ENCODE measurements at places on chromosomes 2 and 18.

GRCh38 chr2:31258351-31258750 is 24.4 kb downstream of the EHD3 start:
- no peaks in the 10 kb centered on the region for H3K27me3 ChIP-seq
- H3K4me1 ChIP-seq, result peaks cover 3% of the 10 kb centered on the region
- peaks cover 21% of the 10 kb centered on the region for H3K36me3 ChIP-seq
- no peak overlapping the region for H3K4me3 ChIP-seq

DNA sequence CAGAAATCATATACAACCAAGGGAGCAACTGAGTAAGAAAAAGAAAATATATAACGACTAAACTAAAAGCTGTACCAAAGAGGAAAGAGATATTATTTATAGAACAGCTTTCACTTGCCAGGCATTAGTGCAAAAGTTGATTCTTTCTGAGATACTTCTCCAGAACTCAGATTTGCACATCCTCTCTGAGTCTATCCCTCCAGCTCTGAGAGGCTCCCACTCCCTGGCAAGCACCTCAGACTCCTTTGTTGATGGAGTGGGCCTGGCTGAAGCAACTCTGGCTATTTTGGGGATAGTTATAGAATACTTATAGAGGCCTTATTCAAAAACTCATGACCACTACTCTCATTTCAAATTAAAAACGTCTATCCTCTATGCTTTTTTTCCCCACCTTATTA is 501.6 kb upstream of the TNP1 start:
- H3K27ac ChIP-seq, result peak overlapping the region; percentile 21
- peaks cover 2% of the 10 kb centered on the region for H3K36me3 ChIP-seq
- H3K4me3 ChIP-seq, result no peak overlapping the region
- no peaks in the 10 kb centered on the region for H3K27me3 ChIP-seq

- DNase-seq, result no peak
- H3K4me3 ChIP-seq, result no peak overlapping the region
- H3K36me3 ChIP-seq, result no peaks in the 10 kb centered on the region
- H3K4me1 ChIP-seq, result peaks cover 22% of the 10 kb centered on the region
- no peak overlapping the region for H3K27ac ChIP-seq
- no peaks in the 10 kb centered on the region for H3K27me3 ChIP-seq
These were observed 213.0 kb downstream of the SP3 start for GRCh38 chr2:173752152-173752551.

DNA sequence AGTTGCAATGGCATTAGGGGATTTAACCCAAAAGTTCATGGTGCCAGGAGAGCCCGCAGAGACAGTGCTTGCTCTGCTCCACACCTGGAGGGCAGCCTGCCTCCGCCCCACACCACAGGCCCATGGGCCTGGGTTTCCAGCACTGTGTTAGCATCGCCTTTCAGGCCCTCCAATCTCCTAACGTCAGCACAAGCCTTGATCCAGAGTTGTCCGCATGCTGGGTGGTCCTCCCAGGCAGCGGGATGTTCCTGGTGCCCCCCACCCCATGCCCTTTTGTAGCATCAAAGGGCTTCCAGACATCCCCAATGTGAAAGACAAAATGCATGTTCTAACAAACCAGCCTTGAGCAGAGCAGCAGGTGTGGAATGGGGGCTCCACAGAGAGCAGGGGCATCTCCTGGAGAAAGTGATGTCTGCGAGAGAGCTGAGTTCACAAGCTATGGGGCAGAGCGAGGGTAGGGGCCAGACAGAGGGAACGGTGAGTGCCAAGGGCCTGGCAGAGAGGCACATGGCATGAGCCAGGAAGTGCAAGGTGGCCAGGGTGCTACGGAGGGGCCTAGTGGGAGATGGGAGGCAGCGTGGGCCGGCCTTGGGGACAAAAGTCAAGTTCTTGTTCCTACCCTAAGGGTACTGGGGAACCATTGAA is 119.2 kb downstream of the CYP26B1 start:
- H3K27ac ChIP-seq, result no peak overlapping the region
- no peak overlapping the region for H3K4me3 ChIP-seq
- peaks cover 6% of the 10 kb centered on the region for H3K4me1 ChIP-seq
- H3K36me3 ChIP-seq, result no peaks in the 10 kb centered on the region

GRCh38 chr2:72576861-72577260 is 249.0 kb downstream of the EXOC6B start:
- H3K4me3 ChIP-seq, result no peak overlapping the region
- H3K27me3 ChIP-seq, result no peaks in the 10 kb centered on the region
- peak overlapping the region; percentile 98 for H3K27ac ChIP-seq
- H3K36me3 ChIP-seq, result peaks cover 3% of the 10 kb centered on the region
- H3K4me1 ChIP-seq, result peaks cover 73% of the 10 kb centered on the region
- no peak for DNase-seq

GRCh38 chr2:68646303-68646702 is 2.9 kb downstream of the PROKR1 start:
- H3K4me3 ChIP-seq, result no peak overlapping the region
- DNase-seq, result no peak
- peaks cover 2% of the 10 kb centered on the region for H3K36me3 ChIP-seq

DNA sequence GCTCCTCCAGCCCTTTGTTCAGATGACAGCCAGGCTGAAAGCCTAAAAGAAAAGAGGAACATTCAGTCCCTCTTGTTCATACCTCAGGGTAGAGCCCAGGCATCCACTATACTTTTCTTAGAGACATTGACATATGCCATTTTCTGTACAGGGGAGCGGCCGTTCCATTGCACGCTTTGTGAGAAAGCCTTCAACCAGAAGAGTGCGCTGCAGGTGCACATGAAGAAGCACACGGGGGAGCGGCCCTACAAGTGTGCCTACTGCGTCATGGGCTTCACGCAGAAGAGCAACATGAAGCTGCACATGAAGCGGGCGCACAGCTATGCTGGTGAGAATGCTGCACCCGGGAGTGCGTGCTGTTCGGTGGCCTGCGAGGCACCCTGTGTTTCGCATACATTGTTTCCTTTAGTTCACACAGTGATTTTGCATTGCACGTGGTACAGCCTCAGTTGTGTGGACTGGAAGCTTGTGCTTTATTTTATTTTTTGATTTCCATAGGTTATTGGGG is 138.2 kb downstream of the ZNF236 start:
- peaks cover 51% of the 10 kb centered on the region for H3K36me3 ChIP-seq
- no peak for DNase-seq
- no peak overlapping the region for H3K27ac ChIP-seq
- peaks cover 26% of the 10 kb centered on the region for H3K4me1 ChIP-seq

- H3K36me3 ChIP-seq, result peaks cover 3% of the 10 kb centered on the region
- peaks cover 9% of the 10 kb centered on the region for H3K4me1 ChIP-seq
- H3K4me3 ChIP-seq, result no peak overlapping the region
- no peak overlapping the region for H3K27ac ChIP-seq
These were observed 29.0 kb downstream of the PTPRM start for GRCh38 chr18:7596147-7596546.

DNA sequence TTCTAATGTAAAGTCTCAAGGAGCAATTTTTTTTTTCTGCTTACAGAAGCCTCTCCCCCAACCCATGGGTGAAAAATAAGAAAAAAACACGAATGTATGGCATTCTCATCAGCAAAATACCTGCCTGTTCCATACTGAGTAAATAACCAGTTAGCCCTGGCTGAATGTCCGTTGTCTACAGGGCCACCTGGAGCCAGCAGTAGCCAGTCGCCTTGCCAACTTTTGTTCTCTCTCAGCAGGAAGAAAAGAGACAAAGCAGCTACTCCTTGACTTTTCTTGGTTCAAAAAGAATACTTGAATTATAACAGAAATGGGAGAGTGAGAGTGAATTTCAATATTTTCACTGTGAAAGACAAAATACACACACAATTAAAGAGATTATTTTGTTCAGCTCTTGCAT is 532.9 kb upstream of the CRIM1 start:
- H3K4me1 ChIP-seq, result peaks cover 8% of the 10 kb centered on the region
- no peaks in the 10 kb centered on the region for H3K27me3 ChIP-seq
- DNase-seq, result no peak
- no peak overlapping the region for H3K4me3 ChIP-seq

DNA sequence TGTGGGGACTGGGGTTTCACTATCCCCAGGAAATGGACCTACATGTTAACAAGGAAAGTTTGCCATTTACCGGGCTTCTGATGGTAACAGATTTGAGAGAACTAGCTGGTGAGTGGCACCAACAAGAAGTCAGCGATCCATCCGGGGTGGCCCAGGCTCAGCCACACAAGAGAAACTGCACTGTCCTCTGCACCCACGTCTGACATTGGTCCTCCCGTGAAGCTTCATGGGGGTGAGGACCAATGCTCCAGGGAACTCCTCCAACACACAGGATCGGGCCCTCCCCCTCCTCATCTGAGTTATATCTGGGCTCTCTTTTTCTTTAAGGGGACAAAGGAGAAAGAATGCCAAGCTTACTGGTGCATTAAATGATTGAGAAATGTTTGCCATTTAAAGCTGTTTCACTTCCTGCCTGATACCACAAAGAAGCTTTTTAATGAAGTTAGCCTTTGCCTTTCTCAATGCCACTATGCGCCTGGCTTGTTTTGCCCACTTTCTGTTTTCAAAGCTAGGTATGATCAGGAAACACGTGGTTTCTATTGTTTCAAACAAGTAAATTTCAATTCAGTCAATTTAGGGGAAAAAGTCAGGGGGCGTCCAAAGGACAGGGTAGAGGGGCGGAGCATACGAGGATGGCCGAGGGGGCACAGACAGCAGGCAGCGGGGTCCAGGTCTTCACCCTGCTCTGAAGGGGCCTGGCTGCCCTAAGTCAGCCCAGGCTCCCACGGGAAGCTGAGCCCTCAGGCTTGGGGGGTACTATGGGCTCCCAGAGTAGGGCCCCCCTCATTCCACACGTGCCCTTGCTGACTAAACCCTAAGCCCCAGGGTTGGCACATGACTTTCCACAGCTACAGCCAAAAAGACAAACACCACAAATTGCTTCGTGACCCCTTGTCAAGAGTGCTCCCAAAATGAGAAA is 204.0 kb upstream of the ID2 start:
- no peak for DNase-seq
- H3K36me3 ChIP-seq, result no peaks in the 10 kb centered on the region
- H3K27ac ChIP-seq, result no peak overlapping the region
- H3K4me3 ChIP-seq, result no peak overlapping the region

- no peak overlapping the region for H3K27ac ChIP-seq
- no peak overlapping the region for H3K4me3 ChIP-seq
- H3K27me3 ChIP-seq, result peaks cover 3% of the 10 kb centered on the region
These were observed 160.2 kb upstream of the ALKAL2 start for GRCh38 chr2:447902-448665.

- no peak for DNase-seq
- H3K4me3 ChIP-seq, result no peak overlapping the region
- H3K4me1 ChIP-seq, result no peaks in the 10 kb centered on the region
- H3K27me3 ChIP-seq, result no peaks in the 10 kb centered on the region
- H3K27ac ChIP-seq, result no peak overlapping the region
These were observed 26.0 kb downstream of the STK25 start for GRCh38 chr2:241482126-241482955.

- DNase-seq, result no peak
- peaks cover 36% of the 10 kb centered on the region for H3K4me1 ChIP-seq
- H3K4me3 ChIP-seq, result no peak overlapping the region
- H3K27me3 ChIP-seq, result no peaks in the 10 kb centered on the region
- H3K36me3 ChIP-seq, result no peaks in the 10 kb centered on the region
These were observed 11.0 kb upstream of the CTAGE1 start for GRCh38 chr18:22428672-22429071.

- no peak for DNase-seq
- no peak overlapping the region for H3K27ac ChIP-seq
- H3K36me3 ChIP-seq, result peaks cover 2% of the 10 kb centered on the region
- peaks cover 15% of the 10 kb centered on the region for H3K4me1 ChIP-seq
These were observed 17.1 kb upstream of the ATOH8 start for GRCh38 chr2:85736456-85737355.

DNA sequence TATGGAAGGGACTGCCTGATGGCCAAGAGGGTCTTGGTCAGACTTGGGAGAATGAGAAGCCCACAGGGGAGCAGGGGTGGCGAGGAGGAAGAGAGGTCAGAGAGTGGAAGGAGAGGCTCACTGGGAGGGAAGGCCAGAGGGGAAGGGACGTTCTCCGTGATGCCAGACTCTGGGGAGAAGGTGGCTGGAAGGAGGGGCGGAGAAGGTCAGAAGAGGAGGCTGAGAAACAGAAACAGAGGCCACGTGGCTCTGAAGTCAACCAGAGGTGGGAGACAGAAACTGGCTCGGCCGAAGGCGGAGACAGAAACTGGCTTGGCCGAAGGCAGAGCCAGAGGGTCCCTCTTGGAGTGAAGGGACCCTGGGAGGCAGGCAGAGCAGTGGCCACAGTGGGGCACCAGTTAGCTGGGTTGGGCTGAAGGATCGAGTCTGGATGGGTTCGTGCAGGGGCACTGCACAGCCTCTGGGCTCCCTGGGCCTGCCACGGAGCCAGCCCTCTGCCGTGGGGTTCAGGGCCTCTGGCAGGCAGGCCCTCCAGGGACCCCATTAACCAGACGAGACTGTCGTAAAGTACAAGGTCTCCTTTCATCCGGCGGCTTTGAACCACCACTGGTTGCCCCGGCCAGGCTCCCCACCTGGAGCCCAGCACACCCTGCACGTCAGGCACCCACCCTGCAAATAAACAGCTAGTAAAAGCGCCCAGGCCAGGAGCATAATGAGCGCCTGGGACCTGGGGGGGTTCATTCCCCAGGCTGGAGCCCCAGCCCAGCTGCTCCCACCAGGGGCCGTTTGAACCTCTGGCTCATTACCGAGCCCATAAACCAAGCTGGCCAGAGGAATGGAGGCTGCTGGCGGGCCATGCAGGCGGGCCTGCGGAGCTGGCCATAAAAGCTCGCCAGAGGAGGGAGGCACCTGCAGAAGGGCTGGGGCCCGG is 218.8 kb downstream of the DYSF start:
- no peaks in the 10 kb centered on the region for H3K36me3 ChIP-seq
- peaks cover 18% of the 10 kb centered on the region for H3K4me1 ChIP-seq
- no peak overlapping the region for H3K4me3 ChIP-seq
- DNase-seq, result no peak

- peaks cover 1% of the 10 kb centered on the region for H3K36me3 ChIP-seq
- H3K27ac ChIP-seq, result peak overlapping the region; percentile 31
- H3K4me1 ChIP-seq, result peaks cover 37% of the 10 kb centered on the region
- no peaks in the 10 kb centered on the region for H3K27me3 ChIP-seq
- H3K4me3 ChIP-seq, result no peak overlapping the region
- no peak for DNase-seq
These were observed 8.0 kb downstream of the AGFG1 start for GRCh38 chr2:227479865-227480475.

DNA sequence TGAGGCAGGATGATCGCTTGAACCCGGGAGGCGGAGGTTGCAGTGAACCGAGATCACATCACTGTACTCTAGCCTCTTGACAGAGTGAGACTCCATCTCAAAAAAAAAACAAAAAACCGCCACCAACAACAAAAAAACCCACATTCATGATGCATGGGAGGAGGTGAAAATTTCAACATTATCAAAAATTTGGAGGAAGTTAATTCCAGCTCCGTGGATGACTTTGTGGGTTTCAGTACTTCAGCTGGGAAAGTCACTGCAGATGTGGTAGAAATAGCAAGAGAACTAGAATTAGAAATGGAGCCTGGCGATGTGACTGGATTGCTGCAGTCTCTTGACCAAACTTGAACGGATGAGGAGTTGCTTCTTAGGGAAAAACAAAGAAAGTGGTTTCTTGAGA is 74.3 kb downstream of the PRKCE start:
- no peaks in the 10 kb centered on the region for H3K27me3 ChIP-seq
- no peak overlapping the region for H3K27ac ChIP-seq
- H3K4me1 ChIP-seq, result peaks cover 2% of the 10 kb centered on the region
- DNase-seq, result no peak
- H3K36me3 ChIP-seq, result no peaks in the 10 kb centered on the region
- H3K4me3 ChIP-seq, result no peak overlapping the region

All from mesothelial cell of epicardium (in vitro differentiated cells).